ENCODE measurements at places on chromosomes 4 and X. TPM values are rescaled to one million over a fixed set of nuclear protein-coding genes. Genes with fewer than 3 reads are reported as not detected.

DNA sequence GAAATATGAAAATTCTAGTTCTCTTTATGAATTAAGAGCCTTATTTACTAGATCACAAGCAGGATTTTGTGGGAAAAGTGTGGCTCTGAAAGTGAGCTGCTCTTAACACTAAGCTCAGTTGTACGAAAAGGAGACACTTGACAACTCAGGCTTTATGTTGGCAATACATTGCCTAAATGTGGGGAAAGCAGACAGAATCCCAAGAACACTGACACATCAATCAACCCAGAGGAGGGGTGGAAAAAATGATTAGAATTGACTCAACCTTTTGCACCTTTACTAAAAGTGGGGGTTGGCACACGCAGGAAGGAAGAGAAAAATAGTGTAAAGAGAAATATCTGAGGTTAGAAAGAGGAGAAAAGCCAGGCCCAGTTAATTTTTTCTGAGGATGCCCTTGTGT is 61.6 kb downstream of the CHST7 start:
- DNase-seq = no peak

DNA sequence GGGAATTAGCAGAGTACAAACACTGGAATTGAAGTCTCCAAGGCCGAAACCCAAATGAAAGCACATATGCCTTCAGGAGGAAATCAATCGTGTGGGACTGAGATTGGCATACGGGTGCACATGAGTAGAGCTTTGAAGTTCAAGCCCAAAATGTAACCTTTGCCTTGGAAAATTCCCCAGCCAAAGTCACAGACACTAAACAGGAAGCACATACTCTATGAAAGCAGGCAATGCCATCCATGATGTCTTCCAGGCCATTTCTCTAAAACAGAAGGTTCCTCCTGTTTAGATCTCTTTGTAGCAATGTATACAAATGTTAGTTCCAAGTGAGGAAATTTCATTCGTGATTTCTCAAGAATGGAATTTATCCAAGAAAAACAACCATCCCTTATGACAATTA is 162.5 kb downstream of the COL4A6 start:
- no peak for DNase-seq

DNA sequence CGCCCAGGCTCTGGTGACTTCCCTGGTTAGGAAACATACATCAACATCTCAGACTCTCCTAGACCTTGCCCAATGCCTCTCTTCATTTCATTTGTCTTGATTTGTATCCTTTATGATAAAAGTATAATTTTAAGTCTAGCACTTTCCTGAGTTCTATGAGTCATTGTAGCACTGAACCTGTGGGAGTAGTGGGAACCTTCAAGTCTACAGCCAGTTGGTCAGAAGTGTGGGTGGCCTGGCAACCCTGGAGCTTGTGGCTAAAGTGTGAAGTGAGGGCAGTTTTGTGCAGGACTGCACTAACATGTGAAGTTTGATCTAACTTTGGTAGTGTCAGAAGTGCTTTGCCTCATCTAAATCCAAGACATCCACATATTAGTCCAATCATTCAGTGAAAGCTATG is 259.3 kb upstream of the IGFBP7 start:
- no peak for DNase-seq

DNA sequence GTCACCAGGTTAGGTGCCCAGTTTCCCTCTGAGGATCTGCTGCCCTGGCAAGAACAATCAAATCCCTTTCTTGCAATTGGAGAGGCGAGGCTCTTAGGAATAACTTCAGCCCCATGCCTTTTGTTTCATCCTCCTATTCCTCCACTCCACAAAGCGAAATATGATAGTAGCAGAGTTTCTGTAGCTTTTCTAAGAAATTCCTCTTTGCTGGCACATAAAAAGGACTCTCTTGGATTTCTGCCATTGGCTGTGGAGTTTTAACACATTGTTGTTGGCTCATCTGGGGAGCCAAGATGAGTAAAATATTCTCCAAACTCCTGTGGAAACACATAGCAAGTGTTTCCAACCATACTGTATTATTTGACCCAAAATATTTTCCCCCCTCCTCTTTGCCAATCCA is 11.0 kb upstream of the ADGRG2 start:
- DNase-seq = no peak

GRCh38 chr4:143411527-143412419 is 75.1 kb downstream of the GAB1 start:
- DNase-seq = no peak

DNA sequence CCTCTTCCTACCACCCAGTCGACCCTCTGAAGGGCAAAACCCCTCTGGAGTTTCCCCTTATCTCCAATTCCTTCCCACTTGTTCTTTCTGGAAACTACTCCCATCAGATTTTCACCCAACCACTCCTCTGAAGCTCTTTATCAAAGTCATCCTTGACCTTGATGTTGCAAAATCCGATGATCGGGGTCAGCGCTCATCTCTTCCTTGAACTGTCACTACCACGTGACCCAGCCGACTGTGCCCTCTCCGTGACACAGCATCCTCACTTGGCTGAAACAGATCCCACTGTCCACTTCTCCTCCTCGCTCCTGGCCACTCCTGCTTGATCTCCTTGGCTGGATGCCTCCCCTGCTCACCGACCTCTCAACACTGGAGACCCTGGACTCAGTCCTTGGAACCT is 1.1 kb downstream of the CFAP99 start:
- DNase-seq = no peak

DNA sequence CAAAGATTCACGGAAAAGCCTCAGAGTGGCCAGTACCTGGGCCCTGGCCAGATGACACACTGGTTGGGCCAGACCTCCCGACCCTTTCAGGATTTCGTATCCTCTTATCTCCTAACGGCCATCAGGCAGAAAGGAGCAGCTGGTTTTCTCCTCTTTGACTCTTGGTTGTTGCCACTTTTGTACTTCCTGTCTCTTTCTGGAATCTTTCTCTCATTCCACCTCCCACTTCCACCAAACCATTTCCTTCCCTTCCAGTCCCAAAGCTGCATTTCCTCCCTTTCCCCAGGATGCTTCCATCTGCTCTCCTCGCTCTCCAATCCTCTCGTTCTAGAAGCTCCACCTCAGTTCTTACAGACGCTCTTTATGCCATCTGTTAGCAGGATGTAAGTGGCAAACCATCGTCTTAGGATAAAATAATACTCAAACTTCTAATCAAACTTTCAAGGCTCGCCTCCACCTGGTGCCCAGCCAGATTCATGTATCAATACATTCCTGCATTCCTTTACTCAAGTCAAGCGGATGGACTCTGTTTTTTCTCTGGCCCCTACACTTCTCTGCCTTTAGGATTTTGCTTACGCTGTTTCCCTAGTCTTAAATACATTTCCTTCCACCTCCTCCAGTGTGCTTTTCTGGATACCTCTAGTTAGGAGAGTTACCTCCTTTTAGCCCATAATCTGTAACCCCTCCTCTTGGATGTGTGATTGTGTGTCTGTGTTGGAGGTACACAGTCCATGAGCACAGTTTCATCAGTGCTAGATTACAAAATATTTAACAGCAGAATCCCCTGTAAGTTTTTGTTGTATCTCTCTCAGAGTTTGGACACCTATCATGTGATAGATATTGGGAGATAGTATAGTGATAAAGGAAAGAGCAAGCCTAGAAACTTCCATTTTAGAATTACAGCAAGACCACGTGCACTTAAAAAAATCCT is 70.4 kb downstream of the LDB2 start:
- DNase-seq = no peak

DNA sequence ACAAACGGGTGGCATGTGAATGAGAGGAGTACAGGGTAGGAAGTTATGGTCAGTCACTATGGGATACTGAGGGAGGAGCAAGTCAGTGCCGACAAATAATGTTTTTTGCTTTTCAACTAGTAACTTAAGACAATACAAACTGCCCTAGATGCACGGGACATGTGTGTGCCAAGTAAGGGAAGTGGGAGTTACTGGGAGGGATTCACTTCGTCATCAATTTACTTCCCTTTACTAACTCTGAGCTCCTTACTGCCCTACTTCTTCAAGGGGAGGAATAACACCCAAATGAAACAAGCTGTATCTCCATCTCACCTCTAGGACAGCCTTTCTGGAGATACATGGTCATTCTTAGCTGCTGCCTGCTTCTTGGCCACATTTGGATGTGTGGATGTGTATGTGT is 97.7 kb downstream of the DGKK start:
- DNase-seq = no peak

DNA sequence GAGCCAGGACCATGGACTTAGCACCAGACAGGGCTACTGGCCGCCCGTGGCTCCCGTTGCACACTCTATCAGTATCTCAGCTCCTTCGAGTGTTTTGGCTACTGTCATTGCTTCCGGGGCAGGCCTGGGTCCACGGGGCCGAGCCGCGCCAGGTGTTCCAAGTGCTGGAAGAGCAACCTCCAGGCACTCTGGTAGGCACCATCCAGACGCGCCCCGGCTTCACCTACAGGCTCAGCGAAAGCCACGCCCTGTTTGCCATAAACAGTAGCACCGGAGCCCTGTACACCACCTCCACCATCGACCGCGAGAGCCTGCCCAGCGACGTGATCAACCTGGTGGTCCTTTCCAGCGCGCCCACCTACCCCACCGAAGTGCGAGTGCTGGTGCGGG is 1.6 kb downstream of the FAT4 start:
- DNase-seq = no peak

- no peak for DNase-seq
These were observed 15.9 kb downstream of the MMAA start for GRCh38 chr4:145635117-145635516.

DNA sequence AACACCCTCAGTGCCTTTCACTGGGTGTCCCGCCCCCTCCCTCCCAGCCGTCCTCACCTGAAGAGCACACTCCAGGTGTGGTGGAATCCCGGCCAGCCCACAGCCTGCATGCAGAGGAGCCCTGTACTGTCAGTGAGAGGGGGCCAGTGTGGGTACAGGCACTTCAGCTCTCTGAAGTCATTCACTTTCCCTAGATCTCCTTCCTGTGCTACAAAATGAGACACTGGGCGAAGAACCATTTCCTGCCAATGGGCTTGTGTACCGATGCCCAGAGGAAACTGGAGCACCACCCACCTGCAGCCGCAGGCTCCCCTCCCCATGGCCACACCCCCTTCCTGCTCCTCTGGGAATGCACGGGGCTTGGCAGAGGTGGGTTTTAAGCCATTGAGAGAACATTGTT is 73.9 kb upstream of the C4orf50 start:
- no peak for DNase-seq

GRCh38 chrX:95063554-95063953 is 1389.5 kb downstream of the FAM133A start:
- no peak for DNase-seq

DNA sequence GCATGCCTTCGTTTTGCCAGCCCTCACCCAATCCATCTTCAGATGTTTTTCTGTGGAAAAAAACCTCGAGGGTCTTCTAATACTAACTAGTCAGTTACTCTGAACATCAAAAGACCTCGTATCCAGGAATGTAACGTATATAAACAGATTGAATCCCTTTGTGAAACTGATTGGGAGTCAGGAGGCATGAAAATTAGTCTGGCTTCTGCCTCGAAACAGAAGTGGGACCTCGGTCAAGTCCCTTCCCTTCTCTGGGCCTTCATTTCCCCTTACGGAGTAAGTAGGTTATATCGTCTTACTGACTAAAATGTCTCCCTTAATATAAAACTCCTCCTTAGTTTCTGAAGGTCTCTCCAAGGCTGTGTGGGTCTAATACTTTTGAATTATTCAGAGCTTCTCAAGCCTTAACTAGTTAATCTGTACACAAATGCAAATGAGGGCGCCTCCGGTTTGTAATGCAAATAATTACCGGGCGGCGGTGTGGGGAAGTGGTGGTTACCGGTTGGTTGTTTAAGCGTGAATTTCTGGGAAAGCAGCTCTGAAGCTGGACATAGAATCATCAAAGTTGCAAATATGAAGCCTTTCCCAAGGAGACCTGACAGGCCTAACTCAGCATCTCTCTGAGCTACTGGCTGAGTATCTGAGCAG is 11.4 kb upstream of the NKRF start:
- no peak for DNase-seq

- DNase-seq = no peak
These were observed 324.1 kb upstream of the EMCN start for GRCh38 chr4:100841911-100842310.

GRCh38 chr4:102733084-102733483 is 27.7 kb downstream of the MANBA start:
- DNase-seq = no peak

GRCh38 chrX:48937054-48937907 is 18.5 kb upstream of the PIM2 start:
- DNase-seq = no peak

DNA sequence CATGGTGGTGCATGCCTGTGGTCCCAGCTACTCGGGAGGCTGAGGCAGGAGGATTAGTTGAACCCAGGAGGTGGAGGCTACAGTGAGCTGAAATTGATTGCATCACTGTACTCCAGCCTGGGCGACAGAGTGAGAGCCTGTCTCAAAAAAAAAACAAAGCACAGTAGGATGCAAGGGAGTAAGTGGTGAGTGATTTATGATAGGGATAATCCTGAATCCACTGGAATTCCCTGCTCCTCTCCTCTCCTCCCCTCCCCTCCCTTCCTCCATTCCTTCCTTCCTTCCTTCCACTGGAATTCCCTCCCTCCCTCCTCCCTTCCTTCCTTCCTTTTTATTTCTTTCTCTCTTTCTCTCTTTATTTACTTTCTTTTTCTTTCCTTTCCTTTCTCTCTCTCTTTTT is 40.9 kb upstream of the NKRF start:
- DNase-seq = no peak

DNA sequence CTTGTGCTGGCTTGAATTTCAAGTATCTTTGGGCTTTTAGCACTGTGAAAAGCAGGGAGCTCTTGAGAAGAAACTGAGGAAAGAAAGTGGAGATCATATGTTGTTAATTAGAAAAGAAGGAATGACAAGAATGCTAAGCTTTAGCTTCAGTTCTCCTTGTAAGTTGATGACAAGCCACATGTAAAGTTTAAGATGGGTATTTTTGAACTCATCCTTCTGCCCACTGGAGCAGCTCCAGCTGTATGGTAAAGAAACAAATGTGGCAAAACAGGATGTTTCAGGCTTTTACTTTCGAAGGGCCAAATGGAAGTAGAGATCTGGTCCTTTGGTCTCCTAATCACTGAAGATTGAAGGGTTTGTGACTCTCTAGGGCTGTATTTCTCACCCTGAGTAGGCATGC is 137.8 kb downstream of the GUCY2F start:
- no peak for DNase-seq

DNA sequence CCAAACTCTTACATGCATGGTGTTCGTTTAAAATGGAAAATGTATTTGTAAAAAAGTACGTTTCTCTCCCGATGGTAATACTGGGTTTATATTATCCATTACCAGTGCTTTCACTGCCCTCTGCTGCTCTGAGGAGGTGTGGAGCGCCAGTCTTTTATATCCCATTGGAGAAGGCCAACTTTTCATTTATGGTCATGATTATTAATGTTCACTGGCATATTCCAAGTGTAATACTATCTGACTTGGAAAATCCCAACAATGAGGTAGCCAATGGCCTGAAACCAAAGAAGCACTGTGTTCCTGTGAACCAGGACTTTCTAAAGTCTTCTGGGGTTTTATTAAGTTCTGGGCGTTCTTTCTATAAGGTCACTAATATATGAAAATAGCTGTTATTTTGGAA is 80.7 kb downstream of the SYNPO2 start:
- DNase-seq = peak; percentile 76

GRCh38 chr4:114677346-114677979 is 78.9 kb downstream of the UGT8 start:
- no peak for DNase-seq

- DNase-seq = no peak
These were observed 17.1 kb upstream of the ARHGAP10 start for GRCh38 chr4:147714575-147715401.

The TMEM271 gene
- 0.21 TPM for total RNA-seq

The PAGE2B gene
- not detected for total RNA-seq

The OTOP1 gene
- total RNA-seq = not detected

The XG gene
- 0.58 TPM for total RNA-seq

The TIMM17B gene
- total RNA-seq = 15.0 TPM

The SLC7A11 gene
- 1.2 TPM for total RNA-seq

The ADH7 gene
- total RNA-seq = not detected

The MAGEB1 gene
- total RNA-seq = not detected

The ASB12 gene
- total RNA-seq = 0.21 TPM

The HSFX1 gene
- total RNA-seq = 0.95 TPM

The PAGE5 gene
- not detected for total RNA-seq

Data from urinary bladder (tissue), 4 donors.